GM23248 (cell line): ENCODE measurements at places on chromosomes 4 and X. TPM values are rescaled to one million over a fixed set of nuclear protein-coding genes. Genes with fewer than 3 reads are reported as not detected.

Gene IGBP1
- total RNA-seq = 57.3 and 59.1 TPM in 2 replicates

Gene OTC
- total RNA-seq = not detected in 2 replicates

Gene ETDB
- total RNA-seq = not detected in 2 replicates

Gene SPIN2A
- not detected in 2 replicates for total RNA-seq
